T-cell (primary cell): ENCODE measurements at places on chromosomes 3 and 15.

GRCh38 chr3:13714251-13714916 lies 165.5 kb downstream of the FBLN2 start:
- DNase-seq: no peak

DNA sequence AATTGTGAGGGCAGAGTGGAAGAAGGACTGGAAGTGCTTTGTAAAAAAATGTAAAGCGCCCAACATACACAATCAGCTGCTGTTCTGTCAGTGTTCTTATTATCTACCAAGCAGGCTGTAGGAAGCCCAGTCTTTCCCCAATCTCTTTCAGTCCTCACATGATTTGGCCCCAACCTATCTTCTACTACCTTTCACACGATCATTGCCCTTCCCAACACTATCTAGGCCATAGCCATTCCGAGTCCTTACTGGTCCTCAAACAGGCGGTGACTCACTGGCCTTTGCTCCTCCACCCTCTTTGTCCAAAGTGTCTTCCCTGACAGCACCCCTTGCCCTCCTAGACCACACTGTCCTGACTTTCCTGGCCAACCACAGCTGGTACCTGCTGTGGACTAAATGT lies 861 bp upstream of the RFT1 start:
- DNase-seq: no peak

- no peak for DNase-seq
Observed at GRCh38 chr3:30440880-30441279, 165.5 kb upstream of the TGFBR2 start.

DNA sequence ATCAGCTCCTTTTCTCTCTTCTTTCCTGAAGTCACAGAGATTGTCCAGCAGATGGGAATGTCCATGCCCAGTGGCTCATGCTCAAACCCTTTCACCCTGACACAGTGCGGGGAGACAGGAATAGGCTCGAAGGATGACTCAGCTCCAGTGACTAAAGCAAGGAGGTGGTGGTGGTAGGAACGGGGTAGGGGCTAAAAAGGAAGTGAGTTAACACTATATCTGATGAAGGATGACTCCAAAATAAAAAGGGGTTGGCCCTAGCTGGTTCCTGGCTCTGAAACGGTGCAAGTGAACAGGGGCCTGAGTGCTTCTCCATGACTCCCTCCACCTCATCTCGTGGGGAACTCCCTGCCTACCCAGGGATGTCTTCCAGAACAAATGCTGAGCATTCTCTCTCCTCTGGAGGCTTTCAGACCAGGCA lies 167.4 kb upstream of the LPP start:
- DNase-seq: no peak

- no peak for DNase-seq
Observed at GRCh38 chr15:52872036-52872818, 82.1 kb upstream of the ONECUT1 start.

GRCh38 chr3:111972891-111973290 lies 5.9 kb upstream of the ABHD10 start:
- DNase-seq: no peak
